ENCODE measurements at places on chromosomes 7 and 10.

- DNase-seq, result no peak
Observed at GRCh38 chr7:29139191-29139590, 7.1 kb downstream of the CPVL start.

GRCh38 chr10:30751678-30752331 is 122.3 kb upstream of the LYZL2 start:
- DNase-seq, result no peak

DNA sequence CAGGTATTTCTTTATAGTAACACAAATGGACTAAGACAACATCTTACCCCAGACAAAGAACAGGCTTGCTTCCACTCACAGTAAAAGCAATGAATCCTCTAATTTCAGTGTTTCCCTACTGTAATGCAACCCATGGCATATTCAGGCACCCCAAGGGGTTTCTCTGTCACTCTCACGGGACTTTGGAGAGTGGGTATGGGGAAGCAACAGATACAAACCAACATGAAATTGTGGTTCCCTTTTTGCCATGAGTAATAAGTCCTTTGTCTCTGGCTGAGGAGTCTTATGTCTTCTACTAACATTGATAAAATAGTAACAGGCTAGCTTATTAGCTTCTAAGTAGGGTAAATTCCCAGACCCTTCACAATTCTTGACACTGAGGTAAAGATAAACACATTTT is 51.4 kb upstream of the AOAH start:
- no peak for DNase-seq

DNA sequence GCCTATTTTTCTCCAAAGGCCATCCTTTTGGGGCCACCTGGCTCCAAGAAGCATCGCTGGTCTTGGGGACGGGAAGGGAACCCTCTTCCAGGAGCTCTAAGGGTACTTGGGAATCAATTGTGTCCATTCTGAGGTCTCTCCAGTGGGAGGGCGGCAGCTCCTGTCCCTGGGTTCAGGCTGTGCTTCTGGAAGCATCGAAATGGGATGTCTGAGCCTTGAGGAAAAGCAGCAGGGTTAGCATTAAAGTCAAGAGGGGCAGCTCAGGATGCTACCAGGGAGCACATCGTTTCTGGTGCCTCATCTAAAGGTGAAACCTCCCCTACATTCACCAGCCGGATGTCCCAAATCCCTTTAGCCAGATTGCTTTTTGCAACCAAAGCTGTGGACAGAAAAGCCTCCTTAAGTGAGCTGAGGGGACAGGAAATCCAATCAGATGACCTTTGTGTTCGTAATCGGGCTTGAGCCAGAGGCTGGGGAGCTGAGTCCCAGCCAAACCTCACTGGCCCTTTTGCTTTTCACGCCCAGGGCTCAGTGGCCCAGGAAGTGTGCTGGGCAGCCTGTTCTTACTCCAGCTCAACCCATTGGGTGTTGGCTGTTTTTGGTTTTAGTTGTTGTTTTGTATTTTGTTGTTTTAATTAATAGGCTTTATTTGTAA is 88.8 kb upstream of the ANLN start:
- no peak for DNase-seq

DNA sequence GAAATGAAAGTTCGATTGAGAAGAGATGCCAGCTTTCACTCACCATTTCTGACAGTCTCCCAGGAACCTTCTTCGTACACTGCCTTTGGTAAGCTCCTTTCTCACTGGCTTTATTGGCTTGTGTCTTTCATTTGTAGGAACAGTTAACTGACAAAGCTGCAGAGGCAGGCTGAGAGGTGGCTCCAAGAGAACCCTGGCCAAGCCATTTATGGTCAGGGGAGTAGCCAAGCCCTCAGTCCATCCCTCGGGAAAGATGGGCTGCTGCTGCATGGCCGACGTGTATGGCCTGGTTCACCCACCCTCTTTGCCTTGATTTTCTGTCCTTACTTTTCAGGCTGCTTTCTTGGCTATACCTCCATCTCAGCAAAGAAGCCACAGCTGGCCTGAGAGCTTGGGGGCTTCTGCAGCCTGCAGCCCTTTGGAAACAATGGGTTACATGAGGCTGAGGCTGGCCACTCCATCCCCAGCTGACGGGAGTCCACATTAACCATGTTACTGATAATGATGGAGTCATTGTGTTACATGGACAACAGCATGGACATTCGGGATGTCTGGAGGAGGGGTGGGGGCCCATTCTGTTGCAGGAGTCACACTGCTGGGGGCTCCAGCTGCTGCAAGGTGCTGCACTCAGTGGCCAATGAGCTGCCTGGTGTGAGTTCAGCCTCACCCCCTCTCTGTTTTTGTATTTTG is at the start of gene OPALIN:
TSS of gene OPALIN (minus strand) at position 152 of the 690 bp plus-strand sequence. CDS start at position 46, 106 bp downstream.
- DNase-seq, result no peak

DNA sequence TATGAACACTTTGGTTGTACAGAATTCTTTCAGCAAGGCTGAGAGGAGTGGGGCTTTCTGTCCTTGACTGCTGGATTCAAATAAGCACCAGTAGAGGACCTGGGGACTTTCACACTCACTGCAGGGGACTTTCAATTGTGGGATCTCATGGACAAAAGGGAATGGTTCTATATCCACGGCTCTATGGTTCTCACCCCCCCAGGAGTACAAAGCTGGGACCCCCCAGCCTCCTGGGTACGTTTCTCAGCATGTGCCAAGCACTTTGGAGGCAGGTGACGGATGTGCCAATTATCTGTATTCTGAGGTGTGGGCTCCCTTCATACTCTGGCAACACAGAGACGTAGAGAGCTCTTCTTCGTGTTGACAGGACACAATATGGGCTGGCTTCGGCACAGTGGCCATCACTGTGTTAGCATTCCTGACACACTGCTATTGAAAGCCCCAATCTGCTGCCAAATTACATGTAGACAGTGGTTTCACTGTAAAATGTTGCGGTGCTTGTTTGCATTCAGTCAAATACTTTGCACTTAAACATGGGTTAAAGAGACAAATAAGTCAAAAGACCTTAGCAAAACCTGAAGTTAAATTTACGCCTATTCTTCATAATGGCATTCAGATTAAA is 92.7 kb upstream of the SAMD8 start:
- DNase-seq, result peak; percentile 53

DNA sequence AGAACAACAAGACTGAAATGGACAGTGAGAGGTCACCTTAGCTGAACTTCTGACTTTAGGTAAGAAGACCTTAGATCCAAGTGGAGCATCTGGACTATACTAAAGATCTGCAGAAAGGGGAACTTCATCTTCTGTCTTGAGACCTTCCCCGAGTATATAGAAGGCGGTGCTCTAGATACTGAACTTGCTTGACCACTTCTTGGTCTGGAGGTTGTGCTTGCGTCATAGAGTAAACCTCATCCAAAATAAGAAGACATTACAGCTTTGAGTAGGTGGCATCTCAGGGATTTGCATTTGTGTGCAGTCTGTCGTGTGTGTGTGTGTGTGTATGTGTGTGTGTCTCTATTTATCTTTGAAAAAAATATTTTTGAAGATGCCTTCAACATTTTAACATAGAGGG is 157.5 kb downstream of the CHN2 start:
- DNase-seq, result no peak

DNA sequence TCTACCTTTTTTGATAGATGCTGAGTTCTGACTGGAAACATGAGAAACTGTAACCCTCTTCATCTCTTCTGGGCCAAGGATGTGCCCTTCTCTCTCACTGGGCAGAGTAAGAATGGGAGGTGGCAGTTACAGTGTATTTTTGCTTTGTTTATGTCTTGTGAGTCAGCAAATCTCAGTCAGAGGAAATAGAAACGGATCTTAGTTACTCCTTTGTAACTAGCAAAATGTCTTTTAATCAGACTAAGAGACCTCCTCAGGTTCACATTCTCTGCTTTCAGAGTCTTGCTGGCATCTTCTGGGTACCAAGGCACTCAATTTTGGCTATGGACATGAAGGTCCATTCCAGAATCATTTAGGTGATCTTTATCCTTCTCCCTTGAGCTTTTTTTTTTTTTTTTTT is 70.9 kb downstream of the HHEX start:
- DNase-seq, result no peak

DNA sequence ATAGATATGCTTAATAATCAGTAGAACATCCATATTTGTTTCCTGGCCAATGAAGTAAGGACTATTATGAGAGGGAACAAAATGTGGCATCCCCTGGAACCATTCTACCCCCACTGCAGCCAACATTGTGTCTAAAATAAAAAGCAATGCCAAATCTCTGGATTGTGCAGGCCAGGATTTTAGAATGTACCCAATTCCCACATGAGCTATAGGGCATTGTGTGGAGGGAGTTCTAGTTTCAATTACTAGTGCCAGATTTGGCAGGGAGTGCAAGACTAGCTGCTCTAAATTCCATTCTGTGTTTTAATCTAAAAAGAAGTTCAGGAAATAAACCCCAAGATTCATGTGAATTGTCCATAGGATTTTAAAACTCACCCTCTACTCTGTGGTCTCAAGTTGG is 112.3 kb downstream of the HGF start:
- DNase-seq, result no peak

DNA sequence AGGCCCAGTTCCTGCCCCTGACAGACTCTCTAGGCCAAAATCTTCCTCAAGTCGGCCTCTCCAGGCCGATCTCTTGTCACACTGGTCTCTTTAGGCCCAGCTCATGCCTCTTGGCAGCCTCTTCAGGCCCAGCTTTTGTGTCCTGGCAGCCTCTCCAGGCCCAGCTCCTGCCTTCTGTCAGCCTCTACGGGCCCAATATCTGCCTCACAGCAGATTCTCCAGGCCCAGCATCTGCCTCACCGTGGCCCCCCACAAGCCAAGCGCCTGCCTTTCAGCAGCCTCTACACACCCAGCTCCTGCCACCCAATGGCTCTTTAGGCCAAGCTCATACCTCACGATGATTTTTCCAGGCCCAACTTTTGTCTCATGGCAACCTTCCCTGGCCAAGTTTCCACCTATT is 33.0 kb upstream of the VKORC1L1 start:
- DNase-seq, result no peak

DNA sequence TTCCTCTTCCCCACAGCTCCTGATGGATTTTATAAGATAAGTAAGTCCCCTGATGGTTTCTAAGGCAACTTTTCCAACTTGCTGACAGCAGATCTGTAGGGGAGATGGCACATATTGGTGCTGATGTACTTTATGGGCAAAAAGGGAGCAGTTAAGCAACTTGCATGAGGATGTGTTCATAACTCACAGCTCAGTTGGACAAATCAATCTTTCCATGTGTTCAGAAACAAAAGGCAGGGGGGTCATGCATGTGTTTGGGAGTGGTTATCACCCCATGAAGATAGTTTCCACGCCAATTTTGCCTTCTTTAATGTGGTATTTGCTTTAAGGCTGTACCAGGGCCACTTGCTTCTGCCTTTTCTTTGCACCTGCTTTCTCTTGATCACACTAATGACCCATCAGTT is 6.1 kb downstream of the RBM20 start:
- DNase-seq, result no peak

GRCh38 chr10:85012305-85012704 is 683.9 kb downstream of the CCSER2 start:
- DNase-seq, result no peak

All from NCI-H1092 (cell line).